Bronchial epithelial cell (primary cell): ENCODE measurements at places on chromosomes 2 and 18.
A peak's percentile ranks its signal among the peaks of the same experiment; 100 is the strongest.

DNA sequence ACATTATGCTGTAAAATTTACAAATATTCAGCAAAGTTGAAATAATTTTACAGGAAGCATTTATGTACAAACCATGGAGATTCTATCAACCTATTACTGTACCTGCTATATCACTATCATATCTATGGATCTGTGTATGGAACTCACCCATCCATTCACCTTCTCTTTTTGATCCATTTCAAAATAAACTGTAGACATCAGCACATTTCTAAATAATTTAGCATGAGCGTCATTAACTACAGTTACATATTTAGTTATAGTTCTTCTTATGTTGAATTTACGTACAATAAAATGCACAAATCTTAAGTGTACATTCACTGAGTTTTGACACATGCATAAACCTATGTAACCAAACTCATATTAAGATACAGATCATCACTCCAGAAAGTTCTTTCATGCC, 127.8 kb upstream of the BCL2L11 start:
- DNase-seq = no peak

GRCh38 chr2:66434679-66435548, at the start of gene MEIS1:
Gene MEIS1 (plus strand): TSS chr2:66435125. CDS start chr2:66435857, 732 bp downstream.
- DNase-seq = peak; percentile 93

- DNase-seq = no peak
Observed at GRCh38 chr2:235141411-235142128, 189.8 kb downstream of the SH3BP4 start.

- DNase-seq = no peak
Observed at GRCh38 chr2:75647771-75648170, 1.2 kb downstream of the MRPL19 start.

DNA sequence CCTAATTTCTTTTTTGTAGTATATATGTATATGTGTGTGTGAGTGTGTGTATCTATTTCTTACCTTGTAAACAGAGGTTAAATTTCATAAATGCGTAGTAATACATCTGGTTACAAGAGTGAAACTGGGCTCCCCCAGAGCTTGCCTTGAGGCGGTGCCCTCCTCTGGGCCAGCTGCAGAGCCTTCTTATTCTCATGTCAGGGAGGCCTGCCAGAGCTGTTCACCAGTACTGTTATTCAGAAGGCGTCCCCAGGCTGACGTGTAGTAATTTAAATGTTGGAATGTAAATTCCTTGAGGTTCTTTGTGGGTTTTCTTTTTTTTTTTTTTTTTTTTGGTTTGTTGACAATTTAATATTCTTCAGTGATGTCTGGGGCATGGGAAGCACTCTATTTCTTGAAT, 11.2 kb downstream of the COPS8 start:
- DNase-seq = no peak

DNA sequence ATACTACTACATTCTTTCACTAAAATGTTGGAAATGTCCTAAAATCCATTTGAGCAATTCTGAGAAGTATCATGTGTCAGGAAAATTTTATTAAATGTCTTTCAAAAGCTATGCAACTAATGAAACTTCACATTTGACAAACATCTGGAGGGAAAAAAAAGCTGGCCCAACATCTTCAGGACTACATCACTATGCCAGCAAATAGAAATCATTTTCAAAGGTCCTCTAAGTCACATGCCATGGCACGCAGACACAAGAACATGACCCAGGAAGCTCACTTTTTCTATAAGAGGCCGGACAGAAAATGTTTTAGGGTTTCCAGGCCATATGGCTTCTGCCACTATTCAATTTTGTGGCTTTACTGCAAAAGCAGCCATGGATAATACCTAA, 11.6 kb downstream of the KANSL3 start:
- no peak for DNase-seq

- no peak for DNase-seq
Observed at GRCh38 chr18:12288403-12288755, 19.7 kb upstream of the TUBB6 start.

DNA sequence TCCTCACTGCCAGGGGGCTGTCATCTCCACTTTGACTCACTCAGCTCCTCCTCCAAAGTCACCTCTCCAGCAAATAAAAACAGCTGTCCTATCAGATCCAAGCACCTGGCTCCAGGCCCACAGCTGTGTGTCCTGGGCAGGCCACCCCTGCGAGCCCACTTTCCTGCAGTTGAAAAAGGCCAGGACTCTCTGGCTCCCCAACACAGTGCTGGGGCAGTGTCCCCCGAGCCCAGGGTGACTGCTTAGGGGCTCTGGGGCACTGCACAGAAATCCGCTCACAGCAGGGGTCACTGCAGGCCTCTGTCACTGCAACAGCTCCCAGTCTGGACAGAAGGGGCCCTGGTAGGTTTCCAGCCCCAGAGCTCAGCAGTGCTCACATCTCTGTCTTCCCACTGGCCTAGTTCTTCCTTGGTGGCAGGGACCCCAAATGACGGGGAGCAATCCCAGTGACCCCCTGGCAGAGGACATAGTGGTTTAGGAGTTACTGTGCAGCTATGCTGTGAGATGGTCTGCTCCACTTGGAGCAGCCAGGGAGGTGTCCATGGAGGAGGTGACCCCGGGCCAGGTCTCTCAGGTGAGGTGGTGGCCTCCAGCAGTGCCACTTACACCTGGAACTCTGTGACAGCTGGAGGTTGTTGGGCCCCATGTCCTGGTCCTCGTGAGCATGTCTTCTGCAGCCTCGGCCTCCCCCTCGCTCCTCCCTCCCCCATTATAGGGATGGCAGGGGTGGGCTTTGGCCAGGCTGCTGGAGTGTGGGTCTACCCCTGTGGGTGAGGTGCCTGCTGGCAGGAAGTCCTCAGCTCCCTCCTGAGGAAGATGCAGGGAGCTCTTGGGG, 35.5 kb downstream of the HS6ST1 start:
- no peak for DNase-seq

- peak; percentile 96 for DNase-seq
Observed at GRCh38 chr2:68730828-68731227, 3.8 kb upstream of the ARHGAP25 start.

GRCh38 chr2:196445991-196446390, 193.5 kb upstream of the CCDC150 start:
- no peak for DNase-seq

- peak; percentile 57 for DNase-seq
Observed at GRCh38 chr2:219887870-219888269, 260.4 kb downstream of the SLC4A3 start.

- DNase-seq = no peak
Observed at GRCh38 chr2:176710657-176711186, 441.5 kb downstream of the MTX2 start.

DNA sequence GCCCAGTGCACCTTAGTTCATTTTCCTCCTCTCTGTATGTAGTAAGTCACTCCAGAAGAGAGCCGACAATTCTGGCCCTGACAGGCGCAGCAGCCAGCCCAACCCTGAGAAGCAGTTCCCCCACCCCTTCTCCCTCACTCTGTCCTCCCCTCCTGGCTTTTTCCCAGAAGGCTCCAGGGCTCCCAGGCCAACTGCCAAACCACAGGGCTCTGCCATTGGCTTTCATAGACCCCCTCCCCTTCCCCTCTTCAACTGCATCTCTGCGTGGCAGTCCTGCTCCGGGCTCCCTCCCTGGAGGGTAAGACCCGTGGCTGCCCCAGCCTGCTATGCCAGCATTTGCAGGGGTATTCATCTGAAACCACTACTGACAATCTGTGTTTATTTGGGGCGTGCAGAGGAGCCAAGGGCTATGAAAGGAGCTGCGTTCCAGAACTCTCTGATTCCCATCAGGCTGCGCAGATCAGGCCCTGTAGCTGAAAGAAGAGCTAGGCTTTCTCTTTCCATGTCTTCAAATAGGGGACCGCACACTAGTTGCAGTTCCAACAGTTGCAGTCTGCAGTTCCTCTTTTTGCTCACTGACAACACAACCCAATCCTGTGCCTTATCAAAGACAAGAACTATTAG, 388.6 kb upstream of the TNP1 start:
- no peak for DNase-seq

GRCh38 chr18:73579698-73580097, 567.9 kb downstream of the FBXO15 start:
- DNase-seq = no peak

DNA sequence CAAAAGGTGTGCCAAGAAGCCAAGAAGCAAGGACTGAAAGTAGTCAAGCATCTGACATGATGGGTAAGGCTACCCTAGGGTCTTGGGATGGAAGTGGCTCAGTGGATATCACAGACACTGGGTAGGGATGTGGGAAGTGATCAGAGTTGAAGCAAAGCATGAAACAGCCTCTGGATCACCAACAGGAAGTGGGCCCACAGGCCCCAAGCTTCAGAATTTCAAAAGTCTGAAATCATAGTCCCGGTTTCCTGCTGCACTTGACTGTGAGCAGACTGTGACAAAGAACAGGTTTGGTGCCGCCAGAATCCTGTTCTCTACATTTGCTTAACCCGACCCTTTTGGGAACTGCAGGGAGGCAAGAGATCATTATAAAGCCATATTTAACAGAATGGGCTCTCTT, 57.4 kb downstream of the SP100 start:
- peak; percentile 23 for DNase-seq

- no peak for DNase-seq
Observed at GRCh38 chr2:3486047-3487027, 33.0 kb downstream of the ADI1 start.

DNA sequence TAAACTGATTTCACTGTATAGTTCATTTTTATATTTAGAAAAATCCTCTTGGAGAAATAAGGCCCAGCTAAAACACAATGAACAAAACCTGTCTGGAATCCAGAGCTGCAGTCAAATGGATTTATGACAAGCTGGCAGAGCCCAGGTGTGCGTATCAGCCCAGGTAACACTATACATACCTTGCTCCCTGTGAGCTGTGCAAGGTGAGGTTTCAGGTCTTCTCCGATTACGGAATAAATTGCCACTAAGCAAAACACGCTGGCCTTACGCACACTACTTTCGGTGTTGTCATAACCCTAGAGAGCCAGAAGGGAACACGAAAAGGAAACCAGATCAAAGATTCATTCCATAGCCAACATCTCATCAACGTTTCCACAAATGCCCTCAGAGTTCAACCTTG, 61.9 kb upstream of the TFCP2L1 start:
- DNase-seq = no peak

DNA sequence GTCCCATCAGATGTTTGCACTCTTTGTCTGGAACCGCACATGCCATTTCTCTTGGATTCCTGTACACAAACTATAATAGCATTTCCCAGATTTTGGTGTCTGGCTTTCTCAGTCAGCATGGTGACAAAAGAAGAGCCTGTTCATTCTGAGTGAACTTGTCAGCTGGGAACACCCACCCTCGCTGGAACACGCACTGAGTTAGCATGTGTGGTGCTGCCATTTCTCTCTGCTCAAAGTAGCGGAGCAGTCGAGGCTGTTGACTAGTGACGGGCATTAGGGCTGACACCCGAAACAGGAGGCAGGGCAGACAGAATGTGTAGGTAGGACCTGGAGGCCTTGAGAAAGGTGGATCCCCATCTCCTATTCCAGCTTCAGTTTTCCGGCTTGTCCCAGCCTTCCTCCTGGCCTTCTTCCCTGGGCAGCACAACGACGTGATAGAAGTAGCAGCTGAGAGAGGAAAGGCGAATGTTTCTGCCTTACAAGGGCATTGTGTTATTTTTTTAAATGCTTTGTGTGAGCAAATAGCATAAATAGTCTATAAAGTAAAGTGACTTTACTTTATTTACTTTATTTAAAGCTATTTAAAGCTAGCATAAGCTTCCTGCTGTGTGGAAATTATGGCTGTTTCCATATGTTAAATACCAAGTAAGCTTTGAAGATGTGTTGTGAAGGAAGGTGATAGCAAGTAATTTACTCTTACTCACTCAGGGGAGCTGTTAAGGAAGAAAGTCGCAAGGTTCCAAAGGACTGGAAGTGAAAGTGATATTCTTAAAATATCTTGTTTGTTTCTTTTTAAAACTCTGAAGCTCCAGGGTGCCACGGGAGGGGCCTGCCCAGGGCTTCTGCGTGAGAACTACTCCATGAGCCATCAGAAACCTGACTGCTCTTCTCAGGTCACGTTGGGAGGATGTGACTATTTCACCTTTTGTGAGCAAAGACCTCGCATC, 272.6 kb downstream of the NEDD4L start:
- DNase-seq = no peak

- no peak for DNase-seq
Observed at GRCh38 chr2:225041207-225041850, 939 bp downstream of the DOCK10 start.

DNA sequence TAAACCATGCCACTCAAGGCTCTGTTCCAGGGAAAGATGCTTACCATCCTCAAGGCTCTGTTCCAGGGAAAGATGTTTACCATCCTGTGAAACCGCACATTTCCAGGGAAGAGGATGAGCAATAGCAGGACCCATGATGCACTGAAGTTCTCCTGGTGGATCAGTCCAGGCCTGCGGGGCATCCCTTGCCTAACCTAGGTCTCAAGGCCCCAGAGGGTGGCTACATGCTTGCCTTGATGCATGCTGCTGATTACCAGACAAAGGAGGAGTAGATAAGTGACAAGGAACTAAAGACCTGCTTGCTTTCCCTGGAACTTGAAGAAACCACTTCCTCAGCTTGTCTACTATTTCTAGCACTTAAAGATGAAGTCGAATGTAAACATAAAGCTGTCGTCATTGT, 111.0 kb upstream of the LINC00305 start:
- no peak for DNase-seq

DNA sequence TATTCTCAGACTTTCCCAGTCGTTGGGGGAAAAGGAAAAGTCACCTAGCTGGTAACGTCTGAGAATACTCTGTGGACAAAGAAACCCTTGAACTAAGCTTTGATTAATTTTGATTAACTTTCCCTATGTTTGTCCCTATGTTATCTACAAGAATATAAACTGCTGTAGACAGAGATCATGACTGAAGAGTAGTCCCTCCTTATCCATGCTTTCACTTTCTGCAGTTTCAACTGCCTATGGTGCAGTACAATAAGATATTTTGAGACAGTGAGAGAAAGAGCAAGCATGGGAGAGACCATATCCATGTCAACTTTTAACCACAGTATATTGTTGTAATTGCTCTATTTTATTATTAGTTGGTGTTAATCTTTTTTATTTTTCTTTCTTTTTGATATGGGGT, 31.8 kb downstream of the TXNL1 start:
- no peak for DNase-seq

DNA sequence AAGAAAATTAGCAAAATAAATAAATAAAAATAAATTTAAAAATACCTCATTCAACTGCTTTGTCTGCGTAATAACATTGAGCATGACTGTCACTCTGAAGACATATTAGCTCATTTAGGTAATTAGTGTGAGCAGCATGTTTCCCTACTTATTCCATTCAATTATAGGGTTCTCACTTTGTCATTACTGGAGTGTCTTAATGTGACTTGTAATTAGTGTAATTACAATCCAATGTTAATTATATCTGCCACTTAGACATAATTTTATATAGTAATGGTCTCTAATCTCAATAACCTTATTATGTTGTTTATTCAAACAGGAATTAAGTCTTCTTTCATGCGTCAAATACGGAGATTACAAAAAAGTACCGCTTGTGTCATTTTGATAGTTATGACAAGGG, 893.9 kb upstream of the ACVR2A start:
- DNase-seq = no peak

DNA sequence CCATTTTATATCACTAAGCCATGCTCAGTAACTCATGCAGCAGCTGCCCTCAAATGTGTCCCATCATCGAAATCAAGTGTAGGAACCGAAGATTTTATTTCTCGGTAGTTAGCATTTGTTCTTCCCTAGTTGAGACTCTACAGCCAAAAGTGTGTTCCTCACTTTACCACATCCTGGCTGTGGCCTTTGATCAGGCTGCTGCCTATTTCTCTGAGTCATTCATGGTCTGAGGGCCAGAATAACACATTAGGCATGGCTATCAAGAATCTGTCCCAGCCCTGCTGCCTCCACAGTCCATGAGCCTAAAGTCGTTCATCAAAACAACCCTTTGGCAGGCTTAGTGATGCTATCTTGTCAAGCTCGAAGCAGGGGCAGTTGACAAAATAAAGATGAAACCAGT, 300.1 kb downstream of the TDRD15 start:
- no peak for DNase-seq

- peak; percentile 35 for DNase-seq
Observed at GRCh38 chr2:185279999-185280398, 458.6 kb upstream of the FSIP2 start.
